ENCODE measurements at places on chromosomes 1 and 21.
A peak's percentile ranks its signal among the peaks of the same experiment; 100 is the strongest.

- no peak for DNase-seq
Observed at GRCh38 chr1:100433563-100433962, 81.3 kb downstream of the CDC14A start.

DNA sequence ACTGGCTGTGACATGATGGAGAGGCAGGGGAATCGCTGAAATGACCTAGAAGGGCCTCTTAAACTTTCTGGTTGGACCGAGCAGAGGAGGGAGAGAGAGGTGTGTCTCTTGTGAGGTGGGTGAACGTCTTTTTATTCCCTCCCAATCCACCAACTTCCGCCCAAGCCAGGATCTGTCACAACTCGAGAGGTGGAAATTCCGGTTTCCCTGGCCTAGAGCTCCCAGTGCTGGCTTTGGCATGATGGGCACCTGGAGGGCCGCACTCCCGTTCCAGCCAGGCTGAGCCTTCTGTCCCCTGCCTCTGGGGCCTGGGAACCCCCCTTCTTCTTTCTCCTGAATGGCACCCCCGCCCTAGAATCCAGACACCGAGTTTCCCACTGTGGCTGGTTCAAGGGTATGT, at the start of gene SEMA4A:
SEMA4A (plus strand) TSS at position 224 of the 400 bp plus-strand sequence. CDS start 994 bp downstream, outside the sequence.
- DNase-seq, result no peak

DNA sequence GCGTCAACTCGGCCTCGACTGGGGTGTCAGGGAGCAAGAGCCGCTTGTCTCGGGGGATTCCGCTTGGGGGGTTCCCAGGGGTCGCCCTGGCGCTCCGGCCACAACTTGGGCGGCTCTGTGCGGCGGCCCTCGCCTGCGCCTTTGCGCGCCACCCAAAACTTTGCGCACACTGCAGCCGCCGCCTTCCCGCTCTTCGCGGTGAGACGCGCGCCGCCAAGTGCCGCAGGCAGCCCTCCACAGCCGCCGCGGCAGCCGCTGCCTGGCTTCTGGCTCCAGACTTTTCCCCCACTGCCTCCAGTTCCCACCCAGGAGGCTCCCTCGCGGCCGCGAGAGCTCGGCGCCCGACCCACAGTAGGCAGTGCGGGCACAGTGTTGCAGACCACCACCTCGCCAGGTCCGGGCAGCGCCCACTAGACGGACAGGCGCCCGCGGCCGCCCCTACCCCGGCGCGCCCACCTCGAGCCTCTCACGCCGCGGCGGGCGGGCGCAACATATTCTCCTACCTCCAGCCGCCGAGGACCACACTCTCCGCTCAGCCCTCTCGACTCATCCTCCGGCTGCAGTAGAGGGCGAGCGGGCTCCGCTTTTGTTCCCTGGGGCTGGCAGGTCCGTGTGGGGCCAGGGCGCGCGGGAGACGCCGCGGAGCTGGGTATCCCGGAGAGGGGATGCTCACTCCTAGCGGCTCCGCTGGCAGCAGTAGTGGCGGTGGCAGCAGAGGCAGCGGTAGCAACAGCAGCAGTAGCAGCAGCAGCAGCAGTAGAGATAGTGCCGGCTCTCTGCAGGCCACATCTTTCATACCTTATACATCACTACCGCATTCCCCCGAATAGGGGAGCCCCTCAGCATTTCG, 296.6 kb downstream of the OMA1 start:
- DNase-seq, result no peak

DNA sequence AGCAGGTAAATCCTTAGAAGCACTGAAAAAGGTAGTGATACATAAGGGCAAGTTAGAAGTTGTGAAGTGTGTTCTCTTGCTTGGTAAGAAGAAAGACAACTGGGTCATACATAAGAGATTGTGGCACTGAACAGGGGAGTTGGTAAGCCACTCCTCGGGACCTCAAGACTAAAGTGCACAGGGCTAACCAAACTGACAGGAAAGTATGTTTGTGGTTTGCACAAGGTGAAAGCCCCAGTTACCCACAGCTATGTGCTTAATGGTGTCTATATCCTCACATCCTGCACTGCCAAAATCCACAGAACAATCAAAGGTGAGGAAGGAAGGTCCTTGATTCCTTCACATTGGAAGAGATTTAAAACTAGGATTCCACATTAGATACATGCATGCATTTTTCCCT, 276.5 kb downstream of the DNM3 start:
- DNase-seq, result no peak

DNA sequence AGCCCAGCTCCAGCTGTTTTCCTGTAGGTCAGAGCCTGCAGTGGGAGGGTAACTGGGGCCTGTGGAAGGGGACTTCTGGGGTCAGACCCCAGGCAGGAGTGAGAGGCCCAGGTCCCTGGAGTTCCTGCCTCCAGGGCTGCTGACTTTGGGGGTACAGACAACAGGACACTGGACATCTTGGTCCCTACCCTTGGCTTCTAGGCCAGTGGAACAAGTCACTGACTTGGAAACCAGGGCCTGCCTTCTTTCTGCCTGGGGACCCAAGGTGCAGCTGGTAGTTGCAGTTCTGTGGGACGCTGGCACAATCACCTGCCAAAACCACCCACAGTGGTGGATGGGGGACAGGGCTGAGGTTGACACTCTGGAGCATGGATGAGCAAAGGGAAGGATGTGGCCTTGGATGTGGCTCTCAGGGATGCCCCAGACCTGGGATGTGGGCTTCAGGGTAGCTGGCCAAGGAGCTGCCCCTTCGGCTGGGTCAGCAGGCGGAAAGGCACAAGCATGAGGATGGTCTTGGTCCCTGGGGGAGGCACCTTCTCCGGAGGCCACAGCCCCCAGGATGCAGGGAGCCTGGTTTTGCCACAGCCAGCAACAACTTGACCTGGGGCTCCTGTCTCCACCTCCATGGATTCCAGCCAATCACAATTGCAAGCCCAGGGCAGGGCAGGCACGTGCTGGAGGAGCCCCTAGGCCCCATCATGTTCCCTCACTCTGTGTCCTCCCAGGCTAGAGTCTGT, 5.8 kb downstream of the JMJD4 start:
- DNase-seq, result no peak

DNA sequence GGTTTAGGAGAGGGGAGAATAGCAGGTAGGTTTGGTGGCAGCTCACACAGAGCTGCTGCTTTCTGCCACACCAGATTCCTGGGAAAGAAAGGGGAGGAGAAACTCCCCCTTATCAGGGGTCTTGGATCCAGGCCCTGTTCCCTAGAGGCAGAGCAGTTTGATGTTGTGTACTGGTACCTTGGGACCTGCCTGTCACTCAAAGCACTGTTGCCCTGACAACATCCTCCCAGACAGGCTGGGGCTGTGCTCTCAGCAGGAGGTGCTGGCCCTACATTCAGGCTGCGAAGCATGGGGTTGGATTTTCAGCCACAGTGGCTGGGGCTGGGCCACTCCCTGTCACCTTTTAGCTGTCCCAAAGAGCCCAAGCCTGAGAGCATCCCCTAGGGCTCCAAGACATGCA, 188.0 kb downstream of the GRIK3 start:
- no peak for DNase-seq

DNA sequence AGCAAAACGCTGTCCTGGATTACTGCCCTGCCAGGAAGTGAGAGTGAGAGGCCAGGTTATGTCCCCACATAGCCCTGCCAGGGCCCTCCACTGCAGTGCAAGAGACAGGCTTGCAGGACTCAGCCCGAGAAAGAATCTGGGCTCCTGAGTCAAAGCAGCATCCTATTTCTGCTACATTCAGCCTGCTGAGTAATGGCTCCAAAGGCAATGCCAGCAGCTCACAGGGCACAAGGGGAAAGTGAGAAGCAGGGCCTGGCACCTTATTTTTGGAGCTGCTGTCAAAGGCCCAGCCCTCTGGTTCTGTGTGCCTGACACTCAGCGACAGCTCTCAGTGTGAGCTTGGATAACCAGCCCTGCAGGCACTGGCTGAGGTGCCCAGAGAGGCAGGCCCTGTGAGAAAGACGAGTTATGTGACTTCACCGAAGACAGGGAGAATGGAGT, 83.9 kb downstream of the DTL start:
- no peak for DNase-seq

GRCh38 chr21:23601549-23601948, 2005.7 kb downstream of the MRPL39 start:
- no peak for DNase-seq

DNA sequence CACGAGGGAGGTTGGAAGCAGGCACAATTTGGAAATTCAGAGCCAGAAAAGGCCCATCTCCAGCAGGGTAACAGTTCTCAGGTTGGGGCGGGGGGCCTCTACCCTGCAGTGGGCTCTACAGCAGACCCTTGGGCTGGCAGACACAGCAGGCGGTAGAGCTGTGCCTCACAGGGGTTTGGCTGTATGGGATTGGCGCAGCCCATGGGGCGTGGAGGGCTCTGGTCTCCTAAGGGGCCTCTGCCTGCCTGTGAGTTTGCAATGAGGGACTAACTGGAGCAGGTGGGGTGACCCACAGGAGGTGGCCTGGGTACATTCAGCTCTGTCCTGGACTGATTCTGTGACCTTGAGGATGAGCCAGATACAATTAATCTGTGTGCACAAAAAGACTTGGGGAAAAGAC, 124.1 kb downstream of the CAMTA1 start:
- DNase-seq, result no peak

GRCh38 chr21:16992448-16992847, 520.4 kb upstream of the CXADR start:
- DNase-seq, result no peak

GRCh38 chr1:1441002-1441888, 5.8 kb downstream of the VWA1 start:
- peak; percentile 58 for DNase-seq

GRCh38 chr1:55369474-55369873, 154.3 kb upstream of the USP24 start:
- DNase-seq, result no peak

- peak; percentile 16 for DNase-seq
Observed at GRCh38 chr1:194289569-194290266, 1103.3 kb upstream of the B3GALT2 start.

- no peak for DNase-seq
Observed at GRCh38 chr21:33116676-33117075, 46.7 kb downstream of the OLIG1 start.

GRCh38 chr1:76764638-76765454, 102.4 kb upstream of the ST6GALNAC5 start:
- no peak for DNase-seq

- no peak for DNase-seq
Observed at GRCh38 chr1:115793162-115793561, 24.6 kb upstream of the CASQ2 start.

Measured in activated T-cell treated with anti-CD3 and anti-CD28 coated beads for 48 hours (primary cell).